ENCODE measurements at places on chromosomes 5 and 9.
A peak's percentile ranks its signal among the peaks of the same experiment; 100 is the strongest.

DNA sequence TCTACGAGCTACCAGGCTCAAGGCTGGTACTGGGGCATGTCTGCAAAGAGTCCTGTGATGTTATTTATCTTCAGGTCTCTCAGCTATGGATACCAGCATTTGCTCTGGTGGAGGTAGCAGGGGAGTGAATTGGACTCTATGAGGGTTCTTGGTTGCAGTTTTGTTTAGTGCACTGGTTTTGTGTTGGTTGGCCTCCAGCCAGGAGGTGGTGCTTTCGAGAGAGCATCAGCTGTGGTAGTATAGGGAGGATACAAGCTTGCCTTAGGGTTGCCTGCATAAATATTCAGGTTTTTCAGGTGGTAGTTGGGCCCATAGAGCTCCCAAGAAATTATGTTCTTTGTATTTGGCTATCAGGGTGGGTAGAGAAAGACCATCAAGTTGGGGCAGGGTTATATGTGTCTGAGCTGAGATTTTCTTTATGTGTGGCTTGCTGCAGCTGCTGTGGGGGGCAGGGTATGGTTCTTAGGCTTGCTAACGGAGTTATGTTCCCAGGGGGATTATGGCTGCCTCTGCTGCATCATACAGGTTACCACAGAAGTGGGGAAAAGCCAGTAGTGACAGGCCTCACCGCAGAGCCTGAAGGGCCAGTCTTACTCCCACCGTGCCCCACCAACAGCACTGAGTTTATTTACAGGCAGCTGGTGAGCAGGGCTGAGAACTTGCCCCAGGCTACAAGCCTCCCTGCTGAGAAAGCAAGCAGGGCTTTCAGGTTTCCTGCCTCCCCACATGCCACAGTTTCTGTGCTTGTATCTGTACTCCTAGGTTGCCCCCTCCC lies 9.7 kb upstream of the RIOK2 start:
- DNase-seq: peak; percentile 48

GRCh38 chr5:15241216-15241821 lies 258.7 kb upstream of the FBXL7 start:
- no peak for DNase-seq

DNA sequence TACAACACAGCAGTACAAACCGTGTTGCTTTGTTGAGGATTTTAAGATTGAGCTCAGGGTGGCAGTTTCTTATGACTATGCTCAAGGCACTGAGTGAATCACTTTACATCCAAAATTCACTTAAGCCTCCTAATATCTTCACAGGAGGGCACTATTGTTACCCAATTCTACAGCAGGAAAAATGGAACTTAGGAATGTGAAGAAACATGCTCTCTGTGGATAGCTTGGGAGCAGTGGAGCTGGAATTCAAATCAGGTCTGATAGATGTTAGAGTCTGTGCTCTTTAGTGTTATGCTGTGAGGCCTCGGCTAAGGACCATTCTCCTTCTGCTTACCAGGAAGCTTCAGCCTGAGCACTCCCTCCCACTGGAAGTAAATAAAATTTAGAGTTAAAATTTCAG lies 18.7 kb upstream of the HMHB1 start:
- no peak for DNase-seq

DNA sequence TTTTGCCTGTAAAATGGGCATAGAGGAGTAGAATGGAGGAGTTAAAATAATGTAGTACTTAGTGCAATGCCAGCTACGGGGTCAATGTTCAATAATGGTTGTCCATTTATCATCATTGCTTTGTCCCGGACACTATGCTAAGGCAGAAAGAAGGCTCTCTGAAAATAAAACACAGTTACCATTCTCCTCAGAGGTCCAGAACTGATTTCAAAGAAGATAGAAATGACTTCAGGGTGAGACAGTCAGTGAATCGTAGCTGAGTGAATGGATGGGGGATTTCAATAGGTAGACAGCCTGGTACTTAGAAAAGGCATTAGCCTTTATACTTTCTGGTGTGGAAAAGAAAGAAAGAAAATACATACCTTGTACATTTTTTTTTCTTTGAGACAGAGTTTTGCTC lies 1.2 kb upstream of the AK3 start:
- DNase-seq: no peak

- no peak for DNase-seq
Measured at GRCh38 chr9:114098021-114098935, 814 bp downstream of the KIF12 start.

- DNase-seq: no peak
Measured at GRCh38 chr5:164893071-164893470, 1387.7 kb downstream of the MAT2B start.

DNA sequence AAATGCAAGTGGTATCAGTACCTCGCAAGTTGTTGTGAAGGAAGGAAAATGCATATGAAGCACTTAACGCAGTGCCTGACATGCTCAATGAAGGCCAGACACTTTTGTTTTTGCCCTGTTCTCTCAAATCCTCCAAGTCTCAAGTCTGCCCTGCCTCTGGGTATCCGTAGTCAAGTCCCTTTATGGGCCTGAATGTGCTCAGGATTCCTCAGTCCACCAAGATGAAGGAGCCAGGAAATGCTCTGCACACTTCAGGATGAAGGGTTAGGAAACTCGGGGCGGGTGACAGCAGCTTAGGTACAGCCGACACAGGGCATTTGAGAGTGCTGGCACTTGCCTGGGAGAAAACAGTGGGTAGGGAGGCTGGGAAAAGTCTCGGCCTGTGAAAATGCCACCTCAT lies 1.4 kb downstream of the ECSCR start:
- no peak for DNase-seq

- DNase-seq: no peak
Measured at GRCh38 chr5:27396998-27397397, 358.6 kb upstream of the CDH9 start.

- DNase-seq: no peak
Measured at GRCh38 chr5:173866243-173866857, 21.8 kb upstream of the CPEB4 start.

DNA sequence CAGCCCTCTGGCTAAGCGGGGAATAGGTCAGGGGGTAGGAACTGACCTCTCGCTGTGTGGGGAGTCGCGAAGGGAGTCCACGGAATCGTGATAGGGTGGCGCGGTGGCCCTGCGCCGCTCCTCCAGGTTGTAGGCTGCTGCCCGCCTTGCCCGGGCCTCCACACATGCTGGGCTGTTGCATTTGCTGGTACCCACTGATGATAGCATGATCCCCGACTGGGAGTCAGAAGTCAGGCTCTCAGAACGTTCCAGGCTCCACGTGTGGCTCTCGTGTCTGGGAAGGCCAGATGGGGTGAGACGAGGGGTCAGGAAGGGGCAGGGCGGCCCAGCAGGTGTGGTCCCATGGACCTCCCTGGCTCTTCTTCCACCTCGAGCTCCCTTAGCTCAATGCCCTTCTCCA lies 56.0 kb downstream of the PSD2 start:
- no peak for DNase-seq

DNA sequence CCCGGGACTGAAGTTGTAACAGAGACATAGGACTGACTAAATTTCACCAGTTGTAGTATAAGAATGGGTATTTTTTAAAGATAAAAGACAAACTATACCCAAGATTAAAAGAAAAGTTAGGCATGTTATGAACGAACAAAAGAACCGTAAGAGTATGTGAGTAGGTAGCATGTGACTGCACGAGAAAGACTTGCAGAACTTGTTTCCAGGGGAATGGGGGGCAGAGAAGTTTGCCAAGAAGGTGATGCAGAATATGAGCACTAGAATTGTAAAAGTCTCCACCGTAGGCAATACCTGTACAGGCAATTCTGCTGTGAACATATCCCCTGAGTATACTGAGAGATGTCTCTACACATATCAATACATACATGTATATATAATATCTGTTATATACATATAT lies 614.7 kb downstream of the PRELID2 start:
- no peak for DNase-seq

- peak; percentile 87 for DNase-seq
Measured at GRCh38 chr9:21964925-21965385, 29.2 kb downstream of the CDKN2A start.

GRCh38 chr9:133691626-133692363 lies 46.4 kb downstream of the SARDH start:
- DNase-seq: peak; percentile 42

GRCh38 chr9:109950710-109951443 lies 170.9 kb downstream of the PALM2AKAP2 start:
- no peak for DNase-seq

- DNase-seq: peak; percentile 48
Measured at GRCh38 chr9:105425816-105426433, 21.9 kb upstream of the FSD1L start.

All from iris pigment epithelial cell (primary cell).